Panc1 (cell line): ENCODE measurements at places on chromosomes 2 and 18. TPM values are rescaled to one million over a fixed set of nuclear protein-coding genes. Genes with fewer than 3 reads are reported as not detected.

GRCh38 chr2:95206096-95206495 lies 1.2 kb upstream of the ZNF892 start:
- 0 out of 2 replicates have a peak, but pooled peaks cover under 1% of the 10 kb centered on the region for H3K36me3 ChIP-seq
- H3K27ac ChIP-seq: peak overlapping the region; percentile 83
- no peak for DNase-seq
- H3K27me3 ChIP-seq: no peaks in the 10 kb centered on the region
- H3K4me1 ChIP-seq: peaks cover 4% of the 10 kb centered on the region; the same call in 1 of the 2 replicates

GRCh38 chr2:154670083-154670482 lies 28.4 kb upstream of the KCNJ3 start:
- H3K4me1 ChIP-seq: no peaks in the 10 kb centered on the region
- H3K27ac ChIP-seq: no peak overlapping the region

- no peak for DNase-seq
- no peaks in the 10 kb centered on the region for H3K4me1 ChIP-seq
- H3K4me3 ChIP-seq: no peak overlapping the region
- no peaks in the 10 kb centered on the region for H3K36me3 ChIP-seq
- H3K27ac ChIP-seq: no peak overlapping the region
These were observed 74.7 kb upstream of the PTPRM start for GRCh38 chr18:7492385-7492784.

- no peak overlapping the region for H3K27ac ChIP-seq
- no peaks in the 10 kb centered on the region; the same call in 1 of the 2 replicates for H3K27me3 ChIP-seq
- no peaks in the 10 kb centered on the region for H3K36me3 ChIP-seq
- no peak overlapping the region for H3K4me3 ChIP-seq
These were observed 32.6 kb upstream of the E2F6 start for GRCh38 chr2:11498543-11499034.

DNA sequence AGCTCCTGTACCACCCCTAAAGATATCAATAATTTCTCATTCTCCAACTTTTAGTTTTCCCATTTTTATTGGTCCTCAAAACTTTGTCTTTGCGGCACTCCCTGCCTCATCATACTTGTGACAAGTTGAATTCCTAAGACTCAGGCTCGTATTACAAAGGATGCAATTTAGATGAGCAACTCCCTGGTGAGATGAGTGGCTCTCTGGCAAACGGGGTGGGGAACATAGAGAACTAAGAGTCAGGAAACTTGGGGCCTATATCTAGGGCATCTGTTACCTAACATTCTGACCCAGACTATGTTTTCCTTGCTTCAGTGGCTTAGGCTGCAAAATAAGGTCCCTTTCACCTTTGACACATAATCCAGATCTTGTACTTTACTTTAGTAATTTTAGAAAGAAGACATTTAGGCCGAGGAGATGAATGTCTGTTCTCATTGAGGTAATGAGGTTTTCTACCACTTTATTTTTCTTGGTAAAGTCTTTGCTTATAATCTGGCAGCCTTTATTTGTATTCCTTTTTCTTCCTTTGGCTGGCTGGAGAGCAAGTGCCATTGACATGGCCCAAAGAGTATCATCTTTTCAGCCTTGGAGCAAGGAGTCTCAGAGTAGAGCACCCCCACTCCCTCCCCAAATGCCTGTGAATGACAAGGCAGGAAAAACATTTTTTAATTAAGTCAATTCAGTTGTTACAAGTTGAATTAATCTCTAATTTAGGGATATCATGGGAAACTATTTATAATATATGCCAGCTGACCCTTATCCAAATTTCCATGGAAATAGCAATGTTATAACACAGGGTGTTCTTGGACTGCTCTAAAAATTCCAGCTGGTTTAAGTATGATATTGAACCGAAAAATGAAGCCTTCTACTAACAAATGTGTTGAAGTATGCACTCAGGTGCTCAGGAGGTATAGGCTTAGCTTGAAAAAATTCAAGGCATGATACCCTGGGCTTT lies 15.2 kb downstream of the TSPYL6 start:
- no peak overlapping the region for H3K27ac ChIP-seq
- no peak overlapping the region for H3K4me3 ChIP-seq
- H3K36me3 ChIP-seq: no peaks in the 10 kb centered on the region
- DNase-seq: no peak
- peaks cover 1% of the 10 kb centered on the region; the same call in 1 of the 2 replicates for H3K27me3 ChIP-seq
- no peaks in the 10 kb centered on the region for H3K4me1 ChIP-seq

Gene SLC40A1
- total RNA-seq: 0.74 TPM

DNA sequence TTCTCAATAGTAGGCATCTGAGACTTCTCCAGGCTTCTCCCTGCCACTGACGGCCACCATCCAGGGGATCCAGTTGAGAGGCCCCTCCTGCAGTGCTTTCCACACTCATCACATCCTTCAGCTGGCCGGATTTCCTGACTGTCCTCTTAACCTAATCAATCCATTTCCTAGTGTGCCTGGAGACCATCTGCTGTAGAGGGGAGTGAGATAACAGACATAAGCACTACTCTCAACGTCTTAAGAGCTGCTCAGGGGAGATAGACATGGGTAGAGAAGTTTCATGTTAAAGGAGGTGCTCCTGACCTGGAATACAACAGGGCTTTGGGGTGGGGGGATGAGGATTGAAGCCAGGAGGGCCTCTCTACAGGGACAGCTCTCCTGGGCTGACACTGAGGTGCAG lies 14.2 kb downstream of the SPR start:
- H3K4me3 ChIP-seq: no peak overlapping the region
- H3K36me3 ChIP-seq: no peaks in the 10 kb centered on the region
- H3K27ac ChIP-seq: no peak overlapping the region
- H3K4me1 ChIP-seq: no peaks in the 10 kb centered on the region
- DNase-seq: no peak

DNA sequence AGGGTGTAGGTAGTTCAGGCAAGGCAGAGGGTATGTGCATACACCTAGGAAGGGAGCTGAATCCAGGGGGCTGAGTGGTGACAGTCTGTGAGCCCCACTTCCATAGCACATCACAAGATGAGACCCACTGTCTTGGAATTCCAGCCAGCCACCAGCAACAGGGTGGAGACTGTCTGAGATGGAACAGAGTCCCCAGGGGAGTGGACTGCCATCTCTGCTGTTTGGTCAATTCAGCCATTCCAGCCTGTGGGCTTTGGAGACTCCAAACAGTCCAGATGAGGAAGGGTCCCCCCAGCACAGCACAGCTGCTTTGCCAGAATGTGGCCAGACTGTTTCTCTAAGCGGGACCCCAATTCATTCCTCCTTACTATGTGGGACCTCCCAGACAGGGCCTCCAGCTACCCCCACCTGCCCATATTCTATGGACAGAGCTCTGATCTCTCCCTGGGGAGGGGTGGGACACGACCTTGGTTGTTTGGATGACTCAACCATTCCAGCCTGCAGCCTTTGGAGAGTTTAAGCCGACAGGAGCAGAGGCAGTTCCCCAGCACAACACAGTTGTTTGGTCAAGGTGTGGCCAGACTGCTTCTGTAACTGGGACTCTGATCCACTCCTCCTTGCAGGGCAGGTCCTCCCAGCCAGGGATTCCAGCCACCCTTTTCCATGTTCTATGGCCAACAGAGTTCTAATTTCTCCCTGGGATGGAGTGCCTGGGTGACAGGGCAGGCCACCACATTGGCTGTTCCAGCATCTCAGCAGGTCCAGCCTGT lies 178.0 kb downstream of the RND3 start:
- H3K4me1 ChIP-seq: no peaks in the 10 kb centered on the region
- DNase-seq: no peak
- no peaks in the 10 kb centered on the region for H3K36me3 ChIP-seq
- H3K4me3 ChIP-seq: no peak overlapping the region
- H3K27me3 ChIP-seq: no peaks in the 10 kb centered on the region

GRCh38 chr18:65768120-65768778 lies 17.4 kb downstream of the CDH7 start:
- peak; percentile 41 for DNase-seq
- no peaks in the 10 kb centered on the region for H3K36me3 ChIP-seq
- no peaks in the 10 kb centered on the region for H3K4me1 ChIP-seq
- no peak overlapping the region for H3K27ac ChIP-seq

DNA sequence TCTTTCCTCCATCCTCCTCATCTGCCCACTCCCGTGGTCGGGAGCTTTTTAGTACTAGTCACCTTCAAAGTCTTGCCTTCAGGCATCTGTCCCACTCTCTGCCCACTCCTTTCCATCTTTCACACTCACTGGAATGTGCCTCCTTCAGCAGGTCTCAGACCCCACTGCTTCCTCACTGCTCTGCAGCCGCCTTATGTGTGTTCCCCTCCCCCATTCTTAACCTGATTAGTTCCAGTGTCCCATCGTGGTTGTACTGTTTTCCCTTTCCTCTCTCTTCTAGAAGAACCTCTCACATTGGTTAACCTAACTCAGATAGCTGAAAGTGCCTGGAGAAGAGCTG lies 3.0 kb downstream of the ARMC9 start:
- no peak for DNase-seq
- no peaks in the 10 kb centered on the region for H3K27me3 ChIP-seq
- no peak overlapping the region for H3K27ac ChIP-seq
- no peak overlapping the region for H3K4me3 ChIP-seq
- 0 out of 2 replicates have a peak, but pooled peaks cover 8% of the 10 kb centered on the region for H3K4me1 ChIP-seq

GRCh38 chr2:211373203-211373602 lies 816.8 kb downstream of the CPS1 start:
- no peak for DNase-seq
- H3K27me3 ChIP-seq: no peaks in the 10 kb centered on the region
- H3K36me3 ChIP-seq: no peaks in the 10 kb centered on the region
- no peak overlapping the region for H3K27ac ChIP-seq
- no peaks in the 10 kb centered on the region for H3K4me1 ChIP-seq
- H3K4me3 ChIP-seq: no peak overlapping the region

GRCh38 chr2:43313642-43314017 lies 87.2 kb upstream of the ZFP36L2 start:
- peak overlapping the region; percentile 26; the same call in 1 of the 2 replicates for H3K27ac ChIP-seq
- peaks cover 23% of the 10 kb centered on the region for H3K4me1 ChIP-seq
- no peak overlapping the region for H3K4me3 ChIP-seq
- no peak for DNase-seq
- H3K27me3 ChIP-seq: no peaks in the 10 kb centered on the region
- H3K36me3 ChIP-seq: no peaks in the 10 kb centered on the region

Gene ZNF396
- total RNA-seq: 2.8 TPM

Gene PRSS56
- total RNA-seq: 0.18 TPM

GRCh38 chr2:192195548-192196418 lies 1.1 kb upstream of the TMEFF2 start:
- peaks cover 7% of the 10 kb centered on the region for H3K4me1 ChIP-seq
- H3K36me3 ChIP-seq: no peaks in the 10 kb centered on the region
- no peak overlapping the region for H3K27ac ChIP-seq
- peak overlapping the region; percentile 51 for H3K4me3 ChIP-seq

DNA sequence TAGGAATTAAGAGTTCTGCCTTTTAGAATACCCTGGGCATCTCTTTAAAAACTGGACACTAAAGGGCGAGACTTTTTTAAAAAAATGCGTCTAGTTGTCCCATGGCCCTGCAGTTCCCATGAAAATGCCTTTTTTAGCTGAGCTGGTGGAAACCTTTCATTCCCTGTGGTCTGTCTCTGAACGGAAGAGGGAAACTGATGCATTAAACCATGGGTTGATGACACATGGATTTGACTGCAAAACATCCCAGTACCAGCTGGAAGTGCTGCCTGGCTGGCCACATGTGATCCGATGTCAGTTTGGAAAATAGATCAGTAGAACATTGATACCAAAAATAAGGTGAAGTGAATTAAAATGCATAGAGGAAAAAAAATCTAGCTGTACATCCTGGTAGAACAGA lies 129.2 kb downstream of the MYO1B start:
- no peaks in the 10 kb centered on the region for H3K36me3 ChIP-seq
- no peak overlapping the region for H3K27ac ChIP-seq
- no peaks in the 10 kb centered on the region for H3K27me3 ChIP-seq
- H3K4me3 ChIP-seq: no peak overlapping the region

GRCh38 chr18:74501386-74501785 lies 5.2 kb downstream of the CNDP2 start:
- H3K4me1 ChIP-seq: peaks cover 36% of the 10 kb centered on the region
- H3K4me3 ChIP-seq: no peak overlapping the region
- no peaks in the 10 kb centered on the region for H3K27me3 ChIP-seq
- peaks cover 27% of the 10 kb centered on the region for H3K36me3 ChIP-seq
- no peak overlapping the region for H3K27ac ChIP-seq
- no peak for DNase-seq

- DNase-seq: no peak
- no peaks in the 10 kb centered on the region for H3K36me3 ChIP-seq
- H3K4me3 ChIP-seq: no peak overlapping the region
- H3K27ac ChIP-seq: no peak overlapping the region
- no peaks in the 10 kb centered on the region for H3K4me1 ChIP-seq
These were observed 811 bp upstream of the SCG2 start for GRCh38 chr2:223602972-223603371.

DNA sequence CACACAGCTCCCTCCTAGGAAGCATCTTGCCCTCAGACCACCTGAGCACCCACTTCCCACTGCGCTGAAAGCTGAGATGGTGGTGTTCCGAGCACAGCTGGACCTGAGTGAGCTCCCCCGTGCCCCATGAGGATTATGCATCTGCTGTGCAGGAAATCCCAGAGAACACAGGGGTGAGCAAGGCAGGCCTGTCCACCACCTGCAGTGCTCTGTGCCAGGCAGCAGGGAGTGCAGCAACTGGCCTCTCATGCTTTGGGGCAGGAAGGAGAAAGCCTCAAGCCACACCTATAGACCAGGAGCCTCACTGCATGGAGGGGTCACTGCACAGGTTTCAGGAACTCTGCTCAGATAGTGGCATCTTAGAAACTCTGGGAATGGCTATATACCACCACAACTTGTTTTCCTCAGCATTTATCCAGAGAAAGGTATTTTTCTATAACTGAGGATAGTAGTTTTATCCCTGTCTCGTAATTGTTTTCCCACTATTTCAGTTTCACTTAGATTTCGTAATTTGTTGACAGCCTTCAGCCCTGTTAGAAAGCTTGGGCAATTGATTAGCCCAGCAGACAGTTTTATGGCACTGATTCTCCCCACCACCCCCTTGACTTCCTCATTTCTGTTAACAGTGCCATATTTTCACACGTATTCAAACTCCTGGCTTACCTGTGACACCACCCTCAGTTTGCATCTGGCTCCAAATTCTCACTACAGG lies 144.3 kb upstream of the DAPL1 start:
- H3K4me1 ChIP-seq: no peaks in the 10 kb centered on the region
- no peak for DNase-seq
- H3K36me3 ChIP-seq: no peaks in the 10 kb centered on the region; the same call in 1 of the 2 replicates
- H3K27me3 ChIP-seq: no peaks in the 10 kb centered on the region

GRCh38 chr18:10416065-10416464 lies 38.4 kb upstream of the APCDD1 start:
- H3K36me3 ChIP-seq: no peaks in the 10 kb centered on the region
- H3K27ac ChIP-seq: no peak overlapping the region
- DNase-seq: no peak
- H3K4me3 ChIP-seq: no peak overlapping the region
- H3K27me3 ChIP-seq: no peaks in the 10 kb centered on the region; the same call in 1 of the 2 replicates

DNA sequence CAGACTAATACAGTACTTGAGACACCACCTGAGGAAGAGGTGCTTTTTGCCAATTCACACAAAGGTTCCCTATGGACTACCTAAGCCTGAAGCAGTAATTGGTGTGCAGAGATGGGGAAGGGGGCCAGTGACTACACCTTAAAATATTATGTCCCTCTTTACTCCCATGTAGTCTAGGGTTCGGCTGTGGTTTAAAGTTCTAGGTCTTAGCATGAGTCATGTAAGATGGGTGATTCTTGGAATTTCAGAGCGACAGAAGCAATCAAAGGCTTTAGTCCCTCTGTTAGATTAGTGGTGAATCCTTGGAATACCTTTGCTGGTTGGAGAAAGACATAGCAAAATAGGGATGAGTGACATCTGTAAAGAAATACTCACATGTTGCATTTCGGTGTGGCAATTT lies 14.3 kb upstream of the CCDC85A start:
- DNase-seq: no peak
- no peaks in the 10 kb centered on the region for H3K4me1 ChIP-seq
- no peak overlapping the region for H3K4me3 ChIP-seq
- no peaks in the 10 kb centered on the region; the same call in 1 of the 2 replicates for H3K27me3 ChIP-seq
- H3K36me3 ChIP-seq: no peaks in the 10 kb centered on the region
- H3K27ac ChIP-seq: no peak overlapping the region

Gene FOXD4L1
- total RNA-seq: not detected
